ENCODE measurements at places on chromosomes 1 and 21.

- peak; percentile 67 for DNase-seq
Measured at GRCh38 chr1:184965944-184966860, 8.1 kb downstream of the NIBAN1 start.

- no peak for DNase-seq
Measured at GRCh38 chr1:64192290-64192689, 11.1 kb upstream of the UBE2U start.

GRCh38 chr1:169240449-169241232 lies 127.0 kb downstream of the NME7 start:
- peak; percentile 8 for DNase-seq

DNA sequence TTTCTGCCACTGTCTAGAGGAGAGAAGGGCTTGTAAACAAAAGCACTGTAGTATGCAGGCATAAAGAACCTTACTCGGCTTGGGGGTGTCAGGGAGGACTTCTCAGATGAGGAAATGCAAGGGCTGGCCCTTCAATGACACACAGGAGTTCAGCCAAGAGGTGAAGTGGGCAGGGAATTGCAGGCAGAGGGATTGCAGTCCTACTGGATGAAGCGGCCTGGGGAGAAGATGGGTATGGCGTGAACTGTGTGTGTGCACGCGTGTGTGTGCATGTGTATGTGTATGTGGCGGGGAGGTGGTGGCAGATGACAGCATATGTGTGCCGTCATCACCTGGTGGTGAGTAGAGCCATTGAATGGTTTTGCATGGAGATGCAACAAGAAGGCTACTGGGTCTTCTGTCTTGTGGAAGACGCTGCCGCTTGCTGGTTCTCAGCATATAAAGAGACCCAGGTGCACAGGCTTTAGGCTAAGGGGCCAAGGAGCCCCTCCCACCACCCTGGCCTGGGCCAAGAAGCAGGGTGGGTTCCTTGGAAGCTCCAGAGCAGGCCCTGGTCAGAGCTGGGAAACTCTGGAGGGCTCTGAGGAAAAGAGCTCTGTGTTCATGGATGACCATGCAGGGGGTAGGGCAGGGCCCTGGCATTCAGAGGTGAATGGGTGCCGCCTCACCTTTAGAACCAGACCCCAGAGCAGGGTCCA lies 4.1 kb upstream of the EPS8L3 start:
- DNase-seq, result no peak

- no peak for DNase-seq
Measured at GRCh38 chr1:201800246-201800645, 28.7 kb upstream of the IPO9 start.

DNA sequence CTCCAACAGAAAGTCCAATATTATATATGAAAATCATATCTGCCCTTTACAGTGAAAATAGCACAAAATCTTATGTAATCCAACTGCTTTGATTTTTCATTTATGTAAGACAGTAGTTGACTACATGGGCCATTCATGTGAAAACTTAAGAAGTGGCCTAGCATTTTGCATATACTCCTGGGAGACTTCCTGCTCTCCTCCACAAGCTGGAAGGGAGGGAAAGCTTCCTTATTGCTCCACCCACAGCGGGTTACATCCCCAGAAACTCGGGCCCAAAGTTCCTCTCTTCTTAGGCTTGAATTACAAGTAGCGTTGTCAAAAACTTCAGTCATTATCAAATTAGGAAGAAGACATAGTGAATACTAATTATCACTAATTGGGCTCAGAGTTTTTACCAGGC lies 29.2 kb downstream of the FYB2 start:
- no peak for DNase-seq

DNA sequence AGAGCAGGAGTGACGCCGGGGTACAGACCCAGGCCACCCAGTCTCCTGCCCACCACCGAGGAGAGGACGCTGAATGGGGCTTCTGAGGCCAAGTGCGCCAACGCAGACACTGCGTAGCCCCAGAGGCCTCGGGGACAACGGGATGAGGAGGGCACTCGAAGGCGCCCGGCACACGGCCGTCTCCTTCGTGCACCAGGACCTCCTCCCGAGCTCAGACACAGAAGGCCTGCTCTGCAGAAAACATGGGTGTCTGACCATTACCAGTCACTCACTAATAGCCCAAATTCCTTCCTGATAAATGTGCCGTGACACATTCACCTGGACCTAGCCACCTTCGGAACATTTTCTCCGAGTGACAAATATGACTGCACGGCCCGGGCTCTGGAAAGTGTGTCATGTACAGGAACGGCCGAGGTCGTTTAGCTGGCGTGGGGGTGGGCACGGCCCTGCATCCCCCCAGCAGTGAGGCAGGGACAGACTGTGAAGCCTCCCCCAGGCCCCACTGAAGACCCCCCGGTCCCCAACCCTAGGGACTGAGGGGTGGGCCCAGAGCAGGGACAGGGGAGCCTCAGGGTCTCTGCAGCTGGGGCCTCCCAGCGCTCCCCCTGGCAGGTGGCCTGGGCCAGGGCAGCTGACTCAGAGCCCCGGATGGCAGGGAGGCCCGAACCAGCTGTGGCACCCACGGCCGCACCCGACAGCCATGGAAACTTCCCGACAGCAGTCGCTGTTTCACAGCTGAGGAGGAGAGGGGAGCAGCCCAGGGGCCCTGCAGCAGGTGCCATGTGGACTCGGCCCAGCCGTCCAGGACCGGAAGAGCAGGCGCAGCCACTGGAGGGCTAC lies 16.7 kb upstream of the COL6A2 start:
- peak; percentile 41 for DNase-seq

- DNase-seq, result no peak
Measured at GRCh38 chr1:231188072-231188471, 26.2 kb downstream of the TRIM67 start.

- no peak for DNase-seq
Measured at GRCh38 chr1:45952072-45952471, 148.7 kb downstream of the MAST2 start.

DNA sequence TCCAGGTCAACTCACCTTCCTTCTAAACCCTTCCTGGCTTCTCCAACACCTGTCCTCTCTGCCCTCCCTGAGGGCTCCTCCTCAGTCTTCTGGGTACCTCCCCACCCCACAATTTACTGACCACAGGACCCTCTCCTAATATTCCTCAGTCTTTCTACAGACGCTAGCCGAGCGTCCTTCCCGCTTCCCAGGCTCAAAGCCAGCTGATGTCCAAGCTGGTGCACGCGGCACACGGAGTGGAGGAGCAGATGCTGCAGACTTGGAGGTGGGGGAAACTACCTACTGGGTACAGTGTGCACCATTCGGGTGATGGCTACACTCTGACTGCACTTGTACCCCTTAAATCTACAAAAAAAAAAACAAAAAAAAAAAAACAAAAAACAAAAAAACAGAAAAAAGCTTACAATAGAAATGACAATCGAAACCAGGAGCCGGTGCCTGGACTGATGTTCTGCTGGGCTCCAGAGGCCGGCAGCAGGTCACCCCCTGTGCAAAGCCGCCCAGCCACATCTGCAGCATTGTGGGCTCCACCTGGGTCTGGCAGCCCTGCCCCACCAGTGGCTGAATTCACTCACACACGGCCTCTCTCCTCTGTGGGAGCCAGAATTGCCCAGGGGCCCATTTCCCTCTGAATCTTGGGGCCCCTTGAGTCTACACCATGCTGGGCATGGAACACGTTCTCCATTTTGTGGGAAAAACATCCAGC lies 7.0 kb downstream of the TRIM11 start:
- DNase-seq, result no peak

DNA sequence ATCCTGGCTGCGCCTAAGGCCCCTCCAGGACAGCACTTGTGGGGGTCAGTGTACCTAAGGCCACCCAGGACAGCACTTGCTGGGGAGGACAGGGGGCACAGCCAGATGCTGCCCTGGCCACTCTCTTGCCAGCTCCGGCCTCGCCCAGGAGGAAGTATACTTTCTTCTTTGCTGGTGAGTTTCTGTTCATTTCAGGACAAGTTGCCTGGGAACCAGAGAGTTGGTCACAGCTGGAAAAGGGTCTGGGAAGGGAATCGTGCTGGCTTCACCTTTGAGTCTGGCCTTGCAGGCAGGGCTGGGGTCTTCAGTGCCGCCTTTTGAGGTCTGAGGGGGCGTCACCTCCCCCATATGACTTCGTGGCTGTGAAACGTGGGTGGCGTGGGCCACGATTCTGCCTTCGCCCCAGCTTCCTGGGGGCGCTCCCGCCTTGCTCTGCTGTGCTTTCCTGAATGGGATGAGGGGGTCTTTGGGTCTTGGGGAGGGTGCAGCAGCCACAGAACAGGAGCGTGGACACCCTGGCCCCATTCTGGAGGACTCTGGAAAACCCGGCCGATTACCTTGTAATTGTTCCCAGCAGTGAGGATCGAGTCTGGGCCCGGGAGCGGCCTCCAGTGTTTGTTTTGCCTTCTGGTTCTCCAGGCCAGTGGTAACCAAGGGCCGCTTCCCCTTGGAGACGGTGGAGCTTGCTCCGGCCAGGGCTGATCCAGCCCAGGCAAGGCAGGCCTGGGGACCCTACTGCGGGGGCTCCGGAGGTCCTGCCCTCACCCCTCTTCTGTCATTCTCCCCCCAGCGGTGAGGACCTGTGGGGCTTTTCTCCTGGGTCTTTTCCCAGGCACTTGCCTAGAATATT lies 45.9 kb downstream of the SPSB1 start:
- DNase-seq, result no peak

- no peak for DNase-seq
Measured at GRCh38 chr1:114135786-114136185, 17.9 kb downstream of the SYT6 start.

- DNase-seq, result no peak
Measured at GRCh38 chr1:228935855-228936727, 200.8 kb downstream of the RHOU start.

DNA sequence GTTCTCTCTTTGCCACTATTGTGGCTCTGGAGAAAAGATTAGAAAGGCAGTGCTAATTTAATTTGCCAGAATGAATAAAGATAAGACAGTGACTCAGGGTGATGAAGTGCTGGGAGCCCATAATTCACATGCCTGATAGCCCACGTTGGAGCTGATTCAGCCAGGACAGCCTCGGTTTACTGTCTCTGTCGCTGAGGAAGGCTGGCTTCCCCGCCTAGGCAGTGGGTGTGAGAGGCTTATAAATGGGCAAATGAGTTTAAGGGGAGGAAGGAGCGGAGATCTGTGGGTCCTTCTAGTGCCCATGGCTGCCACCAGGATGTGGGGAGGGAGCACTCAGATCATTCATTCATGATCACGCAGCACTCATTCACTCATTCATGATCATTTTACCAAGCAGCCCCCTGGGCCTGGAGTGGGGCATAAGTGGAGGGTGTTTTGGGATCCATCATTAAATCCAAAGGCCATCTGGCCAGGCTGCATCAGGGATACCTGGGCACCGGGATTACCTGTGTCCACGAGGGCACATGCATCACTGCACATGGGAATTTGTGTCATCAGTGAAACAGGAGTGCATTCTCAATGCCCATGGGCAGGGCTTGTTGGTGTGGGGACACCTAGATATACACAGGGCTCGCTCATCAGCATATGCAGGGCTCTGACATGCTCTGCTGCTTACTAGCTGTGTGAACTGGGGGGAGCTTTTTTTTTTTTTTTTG lies 315.4 kb downstream of the MATN1 start:
- DNase-seq, result peak; percentile 32

GRCh38 chr21:39388811-39389155 lies 39.9 kb upstream of the HMGN1 start:
- no peak for DNase-seq

- peak; percentile 33 for DNase-seq
Measured at GRCh38 chr1:182724215-182724614, 39.8 kb upstream of the RGS8 start.

DNA sequence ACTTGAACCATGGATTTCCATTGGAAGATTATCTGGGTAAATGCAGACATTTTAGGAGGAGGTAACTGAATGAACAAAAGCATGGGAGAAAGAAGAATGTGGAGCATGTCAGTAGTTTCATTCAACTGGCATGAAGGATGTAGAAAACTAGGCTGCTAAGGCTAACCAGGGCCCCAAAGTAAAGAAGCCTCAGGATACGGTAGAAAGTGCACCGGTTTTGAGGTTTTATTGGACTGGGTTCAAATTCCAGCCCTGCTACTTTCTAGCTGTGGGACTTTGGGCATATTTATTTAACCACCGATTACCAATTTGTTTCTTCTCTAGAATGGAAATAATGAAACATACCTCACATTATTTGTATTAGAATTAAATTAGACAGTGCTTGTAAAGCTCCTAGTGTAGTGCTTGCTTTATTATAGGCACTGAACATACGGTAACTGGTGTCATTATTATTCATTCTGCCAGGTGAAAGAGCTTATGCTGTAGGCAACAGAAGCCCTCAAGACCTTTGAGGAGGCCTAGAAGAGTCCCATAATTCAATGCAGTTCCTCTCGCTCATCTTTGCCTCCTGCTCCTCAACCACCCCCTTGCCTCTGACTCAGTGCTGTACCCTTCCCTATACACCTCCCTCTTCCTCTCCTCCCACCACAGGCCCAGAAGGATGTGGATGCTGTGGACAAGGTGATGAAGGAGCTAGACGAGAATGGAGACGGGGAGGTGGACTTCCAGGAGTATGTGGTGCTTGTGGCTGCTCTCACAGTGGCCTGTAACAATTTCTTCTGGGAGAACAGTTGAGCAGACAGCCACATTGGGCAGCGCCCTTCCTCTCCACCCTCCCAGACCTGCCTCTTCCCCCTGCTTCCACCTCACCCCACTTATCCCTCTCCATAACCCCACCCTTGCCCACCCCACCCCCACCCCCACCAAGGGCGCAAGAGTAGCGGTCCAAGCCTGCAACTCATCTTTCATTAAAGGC lies 2.5 kb upstream of the CHTOP start:
- peak; percentile 33 for DNase-seq

DNA sequence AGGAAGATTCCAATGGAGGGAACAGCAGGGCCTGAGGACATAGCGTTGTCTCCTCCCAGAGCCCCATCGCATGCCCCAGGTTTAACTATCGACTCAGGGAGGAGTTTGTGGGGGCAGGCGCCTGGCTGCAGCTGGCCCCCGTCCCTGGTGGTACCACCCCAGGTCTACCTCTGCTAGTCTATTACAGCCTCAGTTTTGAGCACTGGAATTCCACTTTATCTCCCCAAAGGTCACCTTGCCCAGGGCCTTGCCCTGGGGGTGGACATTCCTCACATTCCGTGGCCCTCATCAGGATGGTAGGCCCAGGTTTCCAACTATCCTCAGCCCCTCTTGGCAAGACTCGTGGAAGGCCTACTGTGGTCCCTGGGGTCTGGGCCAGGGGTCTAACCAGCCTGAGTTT lies 65.4 kb upstream of the SSBP3 start:
- no peak for DNase-seq

DNA sequence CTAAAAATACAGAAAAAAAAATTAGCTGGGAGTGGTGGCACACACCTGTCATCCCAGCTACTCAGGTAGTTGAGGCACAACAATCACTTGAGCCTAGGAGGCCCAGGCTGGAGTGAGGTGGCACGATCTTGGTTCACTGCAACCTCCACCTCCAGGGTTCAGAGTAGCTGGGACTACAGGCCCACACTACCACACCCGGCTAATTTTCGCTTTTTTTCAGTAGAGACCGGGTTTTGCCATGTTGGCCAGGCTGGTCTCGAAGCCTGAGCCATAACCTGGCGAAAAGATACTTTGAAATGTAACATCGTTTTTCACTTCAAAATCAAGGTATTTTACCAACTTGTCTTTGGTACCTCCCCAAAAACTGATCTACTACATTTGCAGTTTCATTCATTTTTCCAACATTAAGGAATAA lies 6.1 kb downstream of the GAS5 start:
- no peak for DNase-seq
